ENCODE measurements at places on chromosomes 7 and 10.
A peak's percentile ranks its signal among the peaks of the same experiment; 100 is the strongest.

DNA sequence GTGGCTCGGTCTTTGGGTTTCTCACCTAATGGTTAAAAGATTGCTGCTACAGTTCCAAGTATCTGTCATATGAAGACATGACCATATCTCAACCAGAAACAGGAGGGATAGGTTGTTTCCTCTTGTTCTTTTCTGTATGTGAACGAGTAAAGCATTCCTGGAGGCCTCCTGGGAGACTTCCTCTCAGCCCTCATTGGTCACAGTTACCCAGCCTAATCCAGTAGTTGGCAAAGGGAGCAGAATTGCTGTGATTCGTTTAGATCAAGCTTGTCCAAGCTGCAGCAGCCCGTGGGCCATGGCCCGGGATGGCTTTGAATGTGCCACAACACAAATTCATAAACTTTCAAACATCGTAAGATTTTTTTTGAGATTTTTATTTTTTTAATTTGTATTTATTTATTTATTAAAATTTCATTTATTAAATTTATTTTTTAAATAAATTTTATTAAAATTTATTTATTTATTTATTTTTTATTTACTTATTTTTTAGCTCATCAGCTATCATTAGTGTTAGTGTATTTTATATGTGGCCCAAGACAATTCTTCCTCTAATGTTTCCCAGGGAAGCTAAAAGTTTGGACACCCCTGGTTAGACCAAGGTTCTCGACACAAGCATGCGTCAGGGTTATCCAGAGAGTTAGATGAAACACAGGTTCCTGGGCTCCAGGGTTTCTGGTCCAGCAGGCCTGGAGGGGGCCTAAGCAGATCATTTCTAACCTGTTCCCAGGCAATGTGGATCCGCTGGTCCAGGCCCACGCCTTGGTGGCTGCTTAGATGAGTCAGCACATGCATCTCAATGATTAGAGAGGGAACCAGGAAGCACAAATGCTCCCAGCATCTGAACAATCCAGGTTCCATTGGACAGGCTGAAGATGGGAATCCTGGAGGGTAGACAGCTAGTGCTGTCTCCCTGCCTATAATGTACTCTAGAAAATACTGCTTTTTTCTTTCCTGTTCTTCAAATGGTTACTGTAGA is 25.6 kb downstream of the CDC123 start:
- DNase-seq = no peak

DNA sequence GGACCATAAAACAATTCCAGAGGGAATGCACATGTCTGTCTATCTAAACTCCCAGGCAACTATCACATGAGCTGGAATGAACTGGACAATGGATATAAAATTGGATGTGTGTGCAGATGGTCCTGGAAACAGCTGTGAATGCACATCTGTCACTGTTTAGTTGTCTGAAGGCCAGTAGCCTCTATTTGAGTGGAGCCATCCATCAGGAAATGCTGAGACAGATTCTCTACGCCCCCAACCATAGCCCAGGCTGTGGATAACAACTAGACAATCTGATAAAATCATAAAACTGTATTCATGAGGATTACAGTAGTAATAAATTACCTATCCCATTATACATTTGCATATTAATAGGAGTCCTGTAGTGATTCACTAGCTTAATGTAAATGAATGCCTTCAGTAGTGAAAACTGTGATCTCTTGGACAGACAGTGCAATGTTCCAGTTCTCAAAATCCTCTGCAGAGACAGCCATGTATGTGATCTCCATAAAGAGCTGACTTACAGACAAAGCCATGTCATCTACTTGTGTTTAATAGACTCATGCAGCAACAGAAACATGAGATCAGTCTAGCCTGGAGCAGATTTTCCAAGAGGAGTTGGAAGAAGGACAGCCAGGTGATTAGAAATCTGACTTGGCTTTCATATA is 907.6 kb downstream of the KCNMA1 start:
- no peak for DNase-seq

DNA sequence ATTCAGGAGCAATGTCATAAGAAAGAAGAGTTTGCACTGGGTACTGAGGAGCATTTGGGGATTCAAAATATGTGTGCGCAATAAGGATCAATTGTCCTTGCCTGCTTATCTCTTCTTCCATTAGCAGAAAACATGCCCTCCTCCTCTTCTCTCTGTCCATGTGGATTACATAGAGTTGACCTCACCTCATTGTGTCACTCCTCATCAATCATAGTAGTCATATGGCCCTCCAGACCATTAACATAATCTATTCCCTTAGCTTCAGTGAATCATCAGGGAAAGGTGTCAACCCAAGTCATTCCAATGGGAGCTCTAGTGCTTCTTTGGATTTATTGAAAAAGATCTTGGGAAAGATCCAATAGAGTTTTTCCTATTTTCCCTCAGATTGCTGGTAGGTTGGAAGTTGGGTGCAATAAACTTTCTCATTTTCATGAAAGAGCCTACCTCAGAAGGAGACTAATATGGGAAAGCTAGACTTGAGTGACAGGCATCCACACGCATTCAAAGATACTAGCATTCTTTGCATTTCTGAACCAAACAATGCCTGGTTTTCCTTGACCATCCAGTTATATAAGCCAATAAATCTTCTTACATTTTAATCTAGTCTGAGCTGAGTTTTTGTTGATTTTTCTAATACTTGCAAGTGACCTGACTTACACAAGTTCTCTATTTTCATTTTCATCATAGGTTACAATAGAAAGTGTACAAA is 71.5 kb upstream of the FAM13C start:
- no peak for DNase-seq

DNA sequence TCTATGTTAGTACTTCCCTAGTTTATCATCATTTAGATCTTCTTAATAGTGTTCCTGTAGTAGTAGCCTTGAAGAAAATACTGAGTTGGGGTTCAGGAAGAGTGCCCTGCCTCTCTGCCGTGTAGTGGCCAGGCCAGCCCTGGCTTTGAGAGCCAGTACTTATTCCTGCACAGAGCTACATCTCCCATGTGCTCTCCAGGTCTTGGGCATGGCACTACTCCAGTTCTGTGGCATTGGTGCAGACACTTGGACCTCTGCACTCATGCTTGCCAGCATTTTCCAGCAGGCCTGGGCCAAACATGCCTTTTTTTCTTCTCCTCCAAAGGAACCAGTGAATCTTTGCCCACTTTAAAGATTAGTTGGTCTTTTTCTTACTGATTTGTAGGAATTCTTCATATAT is 5.3 kb downstream of the GNG11 start:
- DNase-seq = no peak

DNA sequence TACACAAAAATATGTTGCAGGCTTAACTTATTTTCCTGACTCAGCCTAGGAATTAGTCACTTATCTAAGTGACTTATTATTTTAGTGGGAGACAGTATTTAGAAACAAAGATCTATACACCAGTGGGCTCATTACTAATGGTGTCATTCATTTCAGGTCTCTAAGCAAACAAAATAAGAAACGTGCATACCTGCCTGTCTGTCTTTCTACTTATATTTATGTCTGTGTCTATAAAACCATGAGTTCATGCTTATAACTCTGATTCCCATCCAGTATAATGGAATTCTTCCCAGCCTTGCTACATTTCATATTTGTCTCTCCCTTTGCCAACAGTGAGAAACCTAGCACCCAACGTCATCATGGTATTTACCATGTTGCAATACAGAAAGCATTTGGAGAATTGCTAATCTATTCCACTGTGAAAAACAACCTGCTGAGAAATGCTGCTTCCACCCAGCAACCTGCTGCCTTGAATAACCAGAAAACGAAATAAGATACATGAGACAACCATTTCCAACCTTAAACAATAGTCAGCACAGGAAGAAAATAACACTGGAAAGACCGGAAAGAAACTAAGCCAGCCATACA is 501.0 kb downstream of the GLRX3 start:
- no peak for DNase-seq

DNA sequence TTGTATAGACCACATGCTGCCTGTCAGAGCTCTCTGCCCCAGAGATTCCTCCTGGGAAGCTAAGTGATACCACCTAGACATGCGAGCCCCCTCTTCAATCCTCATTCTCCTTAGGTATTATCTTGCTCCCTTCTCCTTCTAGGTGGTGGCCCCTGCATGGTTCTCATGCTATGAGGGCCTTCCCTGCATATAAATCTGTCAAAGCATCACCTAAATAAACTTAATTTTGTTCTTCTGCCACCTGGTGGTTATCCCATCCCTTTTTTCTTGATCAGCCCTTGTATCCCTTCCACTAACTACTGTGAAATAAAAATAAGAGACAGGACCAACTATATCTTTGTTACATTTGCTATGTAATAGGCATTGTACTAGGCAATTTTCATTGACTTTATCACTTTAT is 242.1 kb downstream of the CDC14C start:
- no peak for DNase-seq

DNA sequence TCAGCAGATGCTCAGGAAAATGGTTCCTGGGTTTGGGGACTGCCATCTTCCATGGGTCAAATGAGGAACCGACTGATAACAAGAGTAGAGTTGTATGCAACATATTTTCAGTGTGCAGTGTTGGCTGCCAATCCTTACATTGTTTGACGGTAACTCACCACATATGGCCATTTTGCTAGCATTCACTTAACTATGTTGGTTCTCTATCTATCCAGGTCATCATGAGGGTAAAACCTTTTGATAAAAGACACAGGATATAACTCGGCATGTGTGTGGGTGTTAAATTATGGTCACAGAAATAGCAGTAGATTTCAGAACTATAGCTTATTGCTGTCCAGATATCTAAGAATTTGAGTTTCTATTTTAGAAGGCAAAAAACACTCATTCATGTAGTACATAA is 140.7 kb upstream of the AOAH start:
- no peak for DNase-seq

DNA sequence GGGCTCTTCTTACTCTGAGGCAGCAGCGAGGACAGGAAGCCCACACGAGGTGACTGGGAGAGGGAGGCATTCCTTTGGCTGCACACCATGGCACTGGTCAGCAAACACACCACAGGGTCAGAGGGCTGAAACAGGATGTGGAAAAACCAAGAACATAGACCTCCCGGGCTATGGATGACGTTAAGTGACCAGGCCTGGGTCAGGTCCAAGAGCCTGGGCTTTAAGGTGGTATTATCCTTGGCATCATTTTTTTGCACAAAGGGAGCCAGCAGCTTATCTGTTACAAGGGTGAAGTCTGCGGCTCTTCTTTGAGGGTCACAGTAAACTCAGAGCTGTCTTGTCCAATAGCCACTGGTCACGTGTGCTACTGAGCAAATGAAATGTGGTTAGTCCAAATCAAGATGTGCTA is 7.0 kb downstream of the WDR91 start:
- no peak for DNase-seq

- DNase-seq = no peak
Measured at GRCh38 chr10:31686599-31686998, 242.0 kb downstream of the ARHGAP12 start.

DNA sequence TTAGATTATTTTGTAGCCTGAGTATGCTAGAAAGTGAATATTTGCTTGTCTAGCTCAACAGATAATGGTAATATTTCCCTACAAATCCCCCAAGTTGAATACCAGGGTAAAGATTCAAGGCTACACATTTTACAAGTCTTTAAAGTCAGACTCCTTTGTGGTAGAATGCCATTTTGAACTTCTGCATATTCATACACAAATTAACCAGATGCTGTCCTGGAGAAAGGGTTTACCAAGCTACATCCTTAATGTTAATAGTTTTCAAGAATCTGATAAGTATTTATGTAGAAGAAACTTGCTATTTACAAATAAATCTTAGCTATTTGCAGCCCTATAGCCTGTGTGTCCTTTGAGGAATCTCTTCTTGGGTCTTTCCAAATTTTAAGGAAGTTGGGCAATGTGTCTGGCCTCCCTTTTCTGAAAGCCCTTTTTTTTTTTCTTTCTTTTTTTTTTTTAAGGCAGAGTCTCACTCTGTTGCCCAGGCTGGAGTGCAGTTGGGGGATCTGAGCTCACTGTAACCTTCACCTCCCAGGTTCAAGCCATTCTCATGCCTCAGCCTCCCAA is 82.6 kb downstream of the CPEB3 start:
- no peak for DNase-seq

GRCh38 chr7:44180631-44181030 is 8.6 kb downstream of the GCK start:
- no peak for DNase-seq

- no peak for DNase-seq
Measured at GRCh38 chr7:45917658-45918057, 3.4 kb downstream of the IGFBP3 start.

DNA sequence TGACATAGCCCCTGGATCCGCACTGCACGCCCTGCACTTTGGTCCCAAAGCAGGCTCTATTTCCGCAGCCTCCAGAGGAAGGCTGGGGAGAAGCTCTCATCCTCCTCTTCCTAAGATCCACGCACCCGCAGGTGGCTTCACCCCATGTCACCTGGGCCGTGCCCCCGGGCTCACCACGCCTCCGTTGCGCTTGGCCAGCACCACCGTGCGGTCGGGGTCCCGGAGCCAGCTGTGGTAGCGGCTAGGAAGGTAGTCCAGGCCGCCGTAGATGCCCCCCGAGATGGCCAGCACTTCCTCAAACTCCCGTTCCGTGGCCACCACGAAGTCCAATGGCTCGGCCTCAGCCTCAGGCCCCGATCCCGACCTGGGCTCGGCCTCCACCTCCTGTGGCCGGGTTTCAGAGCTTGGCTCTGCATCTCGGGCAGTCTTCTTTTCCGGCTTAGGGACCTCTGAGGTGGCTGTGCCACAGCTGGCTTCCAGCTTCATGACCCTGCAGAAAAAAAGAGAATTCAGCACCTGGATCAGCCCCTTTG is 5.7 kb downstream of the NAT16 start:
- no peak for DNase-seq

DNA sequence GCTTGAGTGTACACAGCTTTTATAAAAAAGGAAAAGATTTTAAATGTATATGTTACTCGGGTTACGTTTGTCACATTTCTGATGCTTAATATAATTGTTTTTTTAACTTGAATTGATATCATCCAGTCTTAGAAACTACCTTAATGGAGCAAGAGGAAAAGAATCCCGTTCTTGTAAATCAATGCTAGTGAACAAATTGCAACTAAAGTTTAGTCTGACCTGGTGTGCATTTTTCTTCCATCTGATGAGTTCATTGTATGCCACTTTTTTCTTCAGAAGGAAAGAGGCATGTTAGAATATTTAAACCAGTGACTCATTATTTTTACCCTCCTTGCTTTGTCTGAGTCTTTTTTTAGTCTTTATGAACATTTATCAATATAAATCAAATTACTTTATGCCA is 34.7 kb downstream of the NET1 start:
- DNase-seq = no peak

DNA sequence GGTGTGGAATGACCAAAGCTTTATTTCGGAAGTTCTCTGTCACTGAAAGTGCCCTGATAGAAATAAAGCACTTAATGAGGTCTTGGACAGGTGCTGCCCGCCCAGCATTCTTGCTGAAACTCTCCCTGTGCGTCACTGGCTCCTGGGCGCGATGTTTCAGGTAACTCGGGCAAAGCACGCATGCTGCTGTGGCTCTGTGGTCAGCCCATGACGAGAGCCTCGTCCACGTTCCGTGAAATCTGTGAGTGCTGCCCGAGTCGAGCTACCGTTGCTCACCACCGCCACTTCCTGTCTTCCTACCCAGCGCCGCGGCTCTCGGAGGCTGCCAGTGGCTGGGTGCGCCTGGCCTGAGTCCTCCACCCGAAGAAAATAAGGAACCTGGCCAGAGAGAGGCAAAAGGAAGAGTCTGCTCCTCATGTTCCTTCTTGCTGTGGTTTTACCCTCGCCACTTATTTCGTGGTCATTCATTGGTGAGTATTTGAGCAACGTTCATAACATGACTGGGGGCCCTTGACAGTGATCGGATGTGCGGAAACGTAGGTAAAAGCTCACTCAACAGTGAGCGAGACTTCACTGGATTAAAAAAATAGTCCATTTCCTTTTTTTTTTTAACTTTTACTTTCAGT is 95.5 kb downstream of the MAP3K8 start:
- peak; percentile 26 for DNase-seq

GRCh38 chr10:3438606-3439005 is 266.0 kb upstream of the PITRM1 start:
- no peak for DNase-seq

Measured in thoracic aorta (tissue), 2 donors.